ENCODE measurements at places on chromosomes 12 and 14.

- no peak for DNase-seq
Observed at GRCh38 chr12:122051231-122051876, 27.2 kb upstream of the MLXIP start.

DNA sequence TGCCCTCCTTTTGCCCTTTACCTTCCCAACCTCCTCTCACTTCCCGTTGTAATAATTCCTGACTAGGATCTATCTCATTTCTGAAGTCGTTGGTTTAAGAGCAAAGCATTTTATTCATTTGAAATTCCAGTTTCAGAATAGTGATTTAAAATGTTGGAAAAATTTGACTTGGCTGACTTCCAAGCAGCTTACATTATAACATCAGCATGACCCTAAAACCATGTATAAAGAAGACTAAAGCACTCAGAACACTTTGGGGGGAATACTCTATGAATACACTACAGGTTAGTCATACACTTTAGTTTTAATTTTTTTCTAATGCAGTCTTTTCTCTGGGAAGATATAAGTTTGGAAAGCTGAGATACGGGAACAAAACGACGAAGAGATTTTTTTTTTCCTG lies 161.1 kb downstream of the BTG1 start:
- DNase-seq: no peak

DNA sequence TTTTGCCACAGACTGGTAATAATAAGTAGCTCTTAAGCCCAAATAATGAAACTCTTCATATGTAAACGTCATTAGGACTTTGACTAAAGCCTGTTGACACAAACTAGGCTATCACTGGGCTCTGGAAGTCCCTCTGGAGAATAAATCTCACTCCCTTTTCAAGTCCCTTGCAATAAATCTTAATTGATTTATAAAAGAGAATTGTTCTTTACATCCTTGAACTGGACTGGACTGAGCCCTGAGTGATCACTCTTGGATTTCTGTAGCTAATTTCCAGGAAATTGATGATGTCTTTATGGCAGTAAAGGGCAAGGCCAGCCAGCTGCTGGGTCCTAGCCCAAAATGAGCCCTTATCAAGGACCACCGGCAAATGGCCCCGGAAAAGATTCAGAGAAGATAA lies 1162.7 kb downstream of the BCL11B start:
- no peak for DNase-seq

GRCh38 chr14:89702073-89702875 lies 252.3 kb downstream of the EFCAB11 start:
- peak; percentile 87 for DNase-seq

DNA sequence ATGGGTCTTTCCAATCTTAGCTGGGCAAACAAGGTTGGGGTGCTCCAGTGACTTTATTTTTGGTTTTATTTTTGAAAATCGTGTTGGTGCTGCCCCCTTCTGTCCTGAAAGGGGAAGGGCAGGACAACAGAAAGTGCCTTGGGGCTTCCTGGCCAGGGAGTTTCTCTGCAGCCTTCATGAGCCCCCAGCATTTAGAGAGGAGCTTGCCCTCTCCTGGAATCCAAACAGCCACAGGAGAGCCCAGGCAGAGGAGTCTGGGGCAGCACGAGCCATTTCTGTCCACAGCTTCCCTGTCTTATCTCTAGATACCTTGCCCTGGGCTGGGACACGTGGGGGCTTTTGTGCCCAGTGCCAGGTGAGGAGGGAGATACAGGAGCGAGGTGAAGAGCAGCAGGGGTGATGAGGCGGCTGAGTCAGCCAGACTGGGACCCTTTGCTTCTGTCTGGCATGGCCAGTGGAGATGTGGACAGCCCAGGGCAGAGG lies 4.4 kb upstream of the C1RL start:
- no peak for DNase-seq

GRCh38 chr14:58771016-58771415 lies 133.3 kb downstream of the DACT1 start:
- DNase-seq: no peak

GRCh38 chr12:109296431-109296830 lies 12.7 kb downstream of the FOXN4 start:
- DNase-seq: no peak

GRCh38 chr14:105126981-105127329 lies 41.6 kb downstream of the JAG2 start:
- DNase-seq: no peak

DNA sequence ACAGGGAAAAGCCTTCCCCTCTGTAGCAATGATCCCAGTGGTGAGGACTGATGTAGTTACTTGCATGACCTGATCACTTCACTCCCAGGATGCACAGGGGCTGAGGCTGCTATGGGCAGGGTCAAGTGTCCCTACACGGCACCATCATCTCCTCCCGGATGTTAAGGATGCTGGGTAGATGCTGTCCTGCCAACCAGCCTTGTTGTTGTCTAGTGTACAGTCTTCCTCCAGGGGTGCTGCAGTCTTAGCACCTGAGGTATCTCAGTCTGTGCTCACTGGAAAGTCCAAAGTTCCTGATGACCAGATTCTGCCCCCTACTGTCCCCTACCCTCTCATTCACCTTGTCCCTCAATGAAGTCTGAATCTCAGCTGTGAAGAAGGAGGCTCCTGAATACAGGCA lies 20.1 kb downstream of the CPM start:
- DNase-seq: no peak

DNA sequence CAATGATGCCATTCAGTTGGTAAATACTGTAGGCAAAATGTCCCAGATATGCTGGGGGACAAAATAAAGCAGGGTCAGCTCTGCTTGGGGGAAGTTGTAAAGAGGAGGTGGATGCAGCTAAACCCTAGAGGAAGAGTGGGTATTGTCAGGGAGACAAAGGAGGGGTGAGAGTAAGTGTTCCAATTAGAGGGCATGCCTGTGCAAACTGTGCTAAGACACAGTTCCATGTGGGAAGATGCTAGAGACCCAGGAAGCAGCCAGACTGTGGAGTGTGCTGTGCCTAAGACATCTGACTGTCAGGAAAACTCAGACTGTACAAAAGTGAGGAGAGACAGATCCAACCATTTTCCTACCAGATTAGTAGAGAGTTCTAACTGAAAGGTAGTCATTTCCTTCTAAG lies 474.3 kb downstream of the ATP23 start:
- DNase-seq: no peak

- DNase-seq: no peak
Observed at GRCh38 chr12:101694986-101695385, 2.5 kb upstream of the CHPT1 start.

DNA sequence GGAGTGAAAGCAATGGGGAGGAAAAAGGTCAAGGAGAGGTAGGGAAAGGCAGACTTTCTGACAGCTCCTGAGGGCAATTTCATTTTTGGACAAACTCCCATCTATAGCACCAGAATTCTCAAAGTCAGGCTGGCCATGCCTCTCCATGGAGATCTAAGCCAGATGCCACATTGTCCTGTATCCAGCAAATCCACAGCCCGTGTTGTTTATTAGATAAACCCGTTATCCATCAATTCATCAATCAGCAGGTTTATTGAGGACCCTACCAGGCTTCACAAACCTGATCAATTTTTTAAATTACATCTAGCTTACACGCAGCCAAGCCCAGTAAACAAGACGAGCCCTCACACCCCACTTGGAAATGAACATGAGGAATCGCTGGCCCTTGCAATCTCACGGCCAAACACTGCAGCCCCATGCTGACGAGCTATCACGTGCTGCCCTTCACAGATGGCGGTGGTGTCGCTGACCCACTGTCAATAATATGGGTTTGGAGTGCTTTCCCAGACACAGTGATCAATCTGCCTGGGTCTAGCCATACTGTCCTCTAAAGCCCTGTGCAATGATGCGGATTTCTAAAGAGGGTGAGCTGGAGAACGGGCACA lies 332.9 kb downstream of the DPF3 start:
- DNase-seq: no peak

DNA sequence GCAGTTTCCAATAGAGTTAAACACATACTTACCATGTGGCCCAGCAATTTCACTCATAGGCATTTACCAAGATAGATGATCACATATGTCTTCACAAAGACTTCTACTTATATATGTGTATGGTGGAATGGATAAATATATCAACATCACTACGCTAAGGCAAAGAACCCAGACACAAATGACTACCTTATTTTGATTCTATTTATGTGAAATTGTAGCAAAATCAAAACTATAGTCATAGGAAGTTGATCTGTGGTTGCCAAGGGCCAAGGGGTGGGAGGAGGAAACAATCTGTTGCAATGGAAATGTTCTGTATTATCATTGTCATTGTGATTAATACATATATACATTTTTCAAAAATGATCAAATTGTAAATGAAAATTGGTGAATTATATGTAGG lies 47.7 kb upstream of the ANP32D start:
- no peak for DNase-seq

GRCh38 chr12:32272465-32272864 lies 126.9 kb upstream of the FGD4 start:
- DNase-seq: no peak

DNA sequence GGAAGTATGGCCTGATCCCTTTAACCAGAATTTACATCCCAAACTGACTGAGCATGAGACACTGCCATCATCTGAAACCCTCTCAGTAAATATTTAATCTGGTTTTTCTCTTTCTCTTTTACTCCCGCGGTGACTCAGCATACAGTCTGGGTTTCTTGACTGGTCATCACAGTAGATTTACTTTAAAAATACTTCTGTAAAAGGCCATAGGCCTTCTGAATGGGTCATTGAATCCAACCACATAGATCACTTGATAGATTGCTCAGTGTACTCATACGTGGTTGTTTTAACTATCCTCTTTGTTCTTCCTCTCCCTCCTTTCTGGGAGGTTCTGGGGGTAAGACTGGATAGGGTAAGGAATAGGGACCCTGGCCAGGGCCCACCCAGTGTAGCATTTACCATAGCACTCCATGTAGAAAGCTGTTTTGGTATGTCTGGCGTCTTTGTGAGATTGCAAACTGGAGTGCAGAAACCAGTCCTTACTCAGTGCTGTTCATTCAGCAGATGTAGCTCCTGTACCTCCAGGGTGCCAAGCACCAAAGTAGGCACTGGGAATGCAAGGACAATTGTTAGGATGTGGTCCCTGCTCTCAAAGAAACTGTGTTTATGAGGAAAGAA lies 165.7 kb downstream of the SRGAP1 start:
- DNase-seq: no peak

DNA sequence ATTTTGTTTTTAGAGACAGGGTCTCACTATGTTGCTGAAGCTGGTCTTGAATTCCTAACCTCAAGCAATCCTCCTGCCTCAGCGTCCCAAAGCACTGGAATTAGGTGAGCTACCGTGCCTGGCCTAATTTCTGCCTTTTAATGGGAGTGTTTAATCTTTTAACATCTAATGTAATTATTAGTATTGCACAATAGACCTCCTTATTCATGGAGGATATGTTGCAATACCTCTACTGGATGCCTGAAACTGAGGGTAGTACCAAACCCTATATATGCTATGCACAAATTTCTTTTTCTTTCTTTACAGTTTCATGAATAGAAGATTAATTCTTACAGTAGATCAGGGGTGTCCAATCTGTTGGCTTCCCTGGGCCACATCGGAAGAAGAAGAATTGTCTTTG lies 47.8 kb downstream of the MYRFL start:
- no peak for DNase-seq

DNA sequence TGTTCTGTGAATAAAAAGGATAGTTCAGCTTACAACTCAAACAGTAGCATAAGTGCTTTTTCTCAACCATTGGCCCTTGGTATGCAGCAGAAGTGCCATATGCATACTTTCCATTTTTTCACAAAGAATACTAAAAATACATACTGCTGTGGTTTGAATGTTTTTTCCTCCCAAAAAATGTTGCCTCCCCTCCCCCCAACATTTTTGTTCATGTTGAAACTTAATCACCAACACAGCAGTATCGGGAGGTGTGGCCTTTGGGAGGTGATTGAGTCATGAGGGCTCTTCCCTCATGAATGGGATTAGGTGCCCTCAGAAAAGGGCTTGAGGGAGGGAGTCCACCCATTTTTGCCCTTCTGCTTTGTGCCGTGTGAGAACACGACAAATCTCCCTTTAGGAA lies 198.6 kb downstream of the ESR2 start:
- DNase-seq: no peak

DNA sequence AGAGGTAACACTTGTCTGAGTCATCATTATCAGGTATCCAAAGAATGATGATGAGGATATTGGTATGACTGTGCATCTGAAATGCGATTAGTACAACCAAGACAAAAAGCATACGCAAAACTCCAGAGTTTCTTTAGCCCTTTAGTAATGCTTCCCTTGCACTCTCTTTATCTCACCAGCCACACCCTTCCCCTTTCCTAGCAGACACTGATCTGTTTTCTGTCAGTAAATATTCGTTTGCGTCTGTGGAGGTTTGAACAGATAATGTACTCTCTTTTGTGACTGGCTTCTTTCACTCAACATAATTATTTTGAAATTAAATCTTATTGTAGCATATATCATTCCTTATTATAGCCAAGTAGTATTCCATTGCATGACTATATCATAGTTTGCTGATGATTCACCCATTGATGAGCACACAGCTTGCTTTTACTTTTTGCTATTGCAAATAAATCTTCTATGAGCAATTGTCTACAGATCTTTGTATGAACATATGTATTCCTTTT lies 775.7 kb downstream of the SLC6A15 start:
- DNase-seq: no peak

DNA sequence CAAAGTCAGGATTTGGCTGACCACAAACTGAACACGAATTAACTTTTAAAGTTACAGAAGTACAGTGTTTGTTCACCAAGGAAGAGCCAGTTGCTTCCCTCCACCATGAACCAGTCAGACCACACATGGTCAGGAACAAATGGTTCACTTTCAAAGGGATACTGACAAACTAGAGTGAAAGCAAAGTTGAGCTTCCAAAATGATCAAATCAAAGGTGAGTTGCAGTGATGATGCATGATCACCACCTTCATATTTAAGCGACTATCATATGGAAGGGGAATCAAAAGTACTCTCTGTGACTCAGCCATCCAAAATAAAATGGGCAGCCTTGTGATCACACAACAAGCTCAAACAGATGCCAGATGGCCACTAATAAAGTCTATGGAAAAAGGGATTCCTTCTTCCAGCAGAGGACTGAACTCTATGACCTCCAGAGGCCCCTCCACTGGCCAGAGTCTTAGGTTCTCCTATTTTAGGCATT lies 13.1 kb downstream of the NT5DC3 start:
- no peak for DNase-seq

GRCh38 chr14:103140316-103141109 lies 17.3 kb downstream of the TNFAIP2 start:
- no peak for DNase-seq

DNA sequence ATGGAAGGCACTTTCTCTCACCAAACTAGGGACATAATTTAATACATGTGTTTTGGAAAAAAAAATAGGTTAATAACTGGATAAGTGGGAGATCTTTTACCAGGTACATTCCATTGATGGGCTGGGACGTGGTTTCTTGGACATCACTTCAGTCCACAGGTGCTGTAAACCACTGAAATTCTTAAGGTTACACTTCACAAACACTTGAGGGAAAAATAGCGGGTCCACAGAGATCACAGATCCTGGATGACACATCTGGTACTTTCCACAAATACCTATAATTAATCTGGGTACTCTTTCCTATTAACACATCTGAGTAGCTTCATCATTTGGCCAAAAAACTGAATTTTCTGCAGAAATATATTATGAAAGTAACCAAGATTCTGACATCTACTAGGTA lies 85.0 kb downstream of the POLR3B start:
- DNase-seq: no peak
